ENCODE measurements at places on chromosomes 11 and 22. TPM values are rescaled to one million over a fixed set of nuclear protein-coding genes. Genes with fewer than 3 reads are reported as not detected.

OR4X2 gene
- total RNA-seq, result not detected

GGT1 gene
- 19.8 TPM for total RNA-seq

OR8G1 gene
- total RNA-seq, result not detected

MMP8 gene
- total RNA-seq, result not detected

Measured in T-cell (primary cell).